HCEC 1CT (cell line): ENCODE measurements at places on chromosomes 13 and 19.

DNA sequence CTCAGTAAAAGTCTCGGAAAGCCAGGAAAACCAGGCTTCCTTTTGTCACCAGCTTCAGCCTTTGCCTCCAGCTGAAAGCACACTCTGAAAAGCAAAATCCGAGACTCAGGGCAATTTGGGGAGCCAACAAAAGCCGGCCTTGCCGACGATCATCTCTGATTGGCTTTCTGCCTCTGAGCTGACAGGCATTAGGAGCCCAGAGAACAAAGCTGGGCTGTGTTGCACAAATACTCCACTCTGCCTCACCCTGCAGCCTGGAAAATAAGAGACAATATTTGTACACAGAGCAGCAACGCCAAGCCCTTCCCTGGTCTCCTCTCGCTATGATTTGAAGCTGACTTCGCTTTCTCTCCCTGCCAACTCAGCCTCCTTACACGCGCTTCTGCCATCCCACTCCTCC lies 46.9 kb downstream of the CACNA1A start:
- no peak for DNase-seq

- no peak for DNase-seq
These were observed 84.4 kb downstream of the DNAJC15 start for GRCh38 chr13:43107780-43108179.

GRCh38 chr13:30619731-30620130 lies 2.0 kb downstream of the USPL1 start:
- DNase-seq, result peak; percentile 30

- no peak for DNase-seq
These were observed 320.6 kb downstream of the FOXO1 start for GRCh38 chr13:40345654-40346372.

DNA sequence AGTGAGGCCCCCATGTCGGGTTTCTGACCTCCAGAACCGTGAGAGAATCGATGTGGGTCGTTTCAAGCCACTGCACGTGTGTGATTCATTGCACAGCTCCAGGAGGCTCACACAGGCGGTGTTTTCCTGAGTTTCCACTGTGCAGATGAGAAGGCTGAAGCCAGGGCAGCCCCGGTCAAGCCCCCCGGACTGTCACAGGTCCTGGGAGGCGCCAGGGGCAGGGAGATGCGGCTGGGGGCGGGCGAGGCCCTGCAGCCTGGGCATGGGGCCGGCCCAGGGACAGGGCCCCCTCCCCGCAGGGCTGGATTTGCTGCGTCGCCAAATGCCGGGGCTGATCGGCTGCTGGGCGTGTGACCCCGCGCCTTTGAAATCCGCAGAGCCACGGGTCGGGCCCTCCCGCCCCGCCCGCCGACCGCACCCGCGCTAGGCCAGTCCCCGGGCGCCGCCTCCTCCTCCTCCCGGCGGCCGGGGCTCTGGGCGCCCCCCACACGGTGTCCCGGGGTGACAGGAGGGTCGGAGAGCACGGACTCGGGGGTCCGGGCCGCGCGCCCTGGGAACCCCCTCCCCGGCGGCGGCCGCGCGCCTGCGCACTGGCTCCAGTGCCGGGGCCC lies 9.9 kb upstream of the MKNK2 start:
- DNase-seq, result peak; percentile 66
